Skin of body (tissue), 3 donors: ENCODE measurements at places on chromosomes 16 and 17.

DNA sequence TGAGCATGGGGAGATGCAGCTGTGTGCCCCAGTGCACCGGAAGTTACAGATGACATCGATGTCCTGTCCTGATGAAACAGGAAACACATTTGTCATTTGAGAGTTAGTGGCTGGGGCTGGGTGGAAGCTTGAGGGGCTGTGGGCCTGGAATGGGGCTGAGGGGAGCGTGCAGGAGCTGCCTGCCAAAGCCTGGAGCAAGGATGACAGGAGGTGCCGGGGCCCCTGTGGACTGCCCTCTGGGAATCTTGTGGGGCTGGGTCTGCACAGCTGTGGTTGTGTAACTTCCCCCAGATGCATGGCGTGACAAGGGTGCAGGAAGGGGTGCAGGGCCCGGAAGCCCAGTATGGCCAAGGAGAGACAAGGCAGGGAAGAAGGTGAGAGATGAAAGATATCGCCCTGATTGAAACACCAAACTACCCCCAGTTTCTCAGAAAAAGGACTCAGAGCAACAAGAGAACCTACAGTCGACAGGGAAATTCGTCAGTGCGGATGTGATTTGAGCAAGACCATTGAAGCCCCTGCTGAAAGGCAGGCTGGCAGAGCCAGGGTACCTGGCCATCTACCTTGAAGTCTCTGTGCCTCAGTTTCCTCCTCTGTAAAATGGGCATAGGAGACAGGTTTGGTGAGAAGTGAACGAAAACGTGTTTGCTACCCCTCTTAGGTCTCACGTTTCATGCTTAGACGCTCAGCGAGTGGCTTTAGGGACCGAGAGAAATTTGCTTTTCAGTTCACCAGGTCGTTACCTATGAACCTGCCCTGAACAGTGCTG is 8.8 kb downstream of the MMP25 start:
- no peak for DNase-seq

- DNase-seq: no peak
Measured at GRCh38 chr17:18041776-18042175, 2.6 kb downstream of the GID4 start.

DNA sequence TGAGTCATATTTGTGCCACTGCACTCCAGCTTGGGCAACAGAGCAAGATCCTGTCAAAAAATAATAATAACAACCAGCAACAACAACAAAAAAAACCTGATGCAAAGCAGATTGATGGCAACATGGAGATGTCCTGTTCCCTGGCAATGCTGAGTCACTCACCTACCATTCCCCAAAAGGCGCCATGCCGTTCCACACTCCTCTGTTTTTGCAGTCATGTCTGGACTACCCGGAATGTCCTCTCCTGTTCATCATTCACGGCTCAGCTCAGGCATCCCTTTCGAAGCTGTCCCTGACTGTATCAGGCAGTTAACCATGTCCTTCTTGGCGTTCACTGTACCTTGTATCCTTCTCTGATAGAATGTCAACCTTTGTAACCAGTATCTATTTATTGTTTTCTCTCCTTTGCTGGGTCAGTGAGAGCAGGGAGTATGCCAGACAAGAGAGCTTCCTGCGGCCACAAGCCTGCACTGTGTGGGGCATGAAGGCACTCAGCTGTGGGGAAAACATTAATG is 147.7 kb downstream of the ABCC12 start:
- DNase-seq: no peak

DNA sequence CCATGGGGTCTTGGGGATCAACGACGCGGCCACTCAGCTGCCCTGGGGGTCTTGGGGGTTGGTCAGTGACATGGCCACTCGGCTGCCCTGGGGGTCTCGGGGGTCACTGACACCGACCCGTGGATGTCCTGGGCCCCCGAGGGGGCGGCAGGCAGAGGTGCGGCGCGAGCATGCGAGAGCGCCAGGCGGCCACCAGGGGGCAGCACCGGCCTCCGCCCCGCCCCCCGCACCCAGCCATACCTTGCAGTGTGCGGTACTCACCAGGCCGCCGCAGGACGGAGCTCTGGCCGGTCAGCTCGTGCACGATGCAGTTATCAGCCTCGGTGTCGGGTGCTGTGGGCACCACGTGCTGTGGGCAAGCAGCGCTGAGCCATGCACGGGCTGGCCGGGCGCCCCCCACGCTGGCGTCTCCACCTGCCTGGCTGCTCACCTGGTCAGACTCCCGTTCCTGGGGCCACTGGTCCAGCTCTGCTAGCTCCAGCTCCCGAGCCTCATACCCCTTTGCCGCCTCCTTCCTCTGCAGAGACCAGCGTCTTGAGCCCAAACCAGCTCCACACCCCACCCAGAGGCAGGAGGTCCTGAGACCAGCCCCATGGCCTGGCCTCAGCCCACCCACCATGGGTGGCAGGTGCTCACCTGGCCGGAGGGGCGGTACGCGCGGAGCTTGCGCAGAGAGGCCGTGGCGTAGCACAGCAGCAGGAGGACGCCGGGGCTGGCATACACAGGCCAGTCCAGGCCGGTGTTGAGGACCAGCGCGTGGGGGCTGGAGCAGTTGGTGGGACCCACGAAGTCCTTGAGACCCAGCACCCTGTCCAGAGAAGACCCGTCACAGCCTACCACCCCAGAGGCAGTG is 31.2 kb downstream of the CTU2 start:
- DNase-seq: no peak

DNA sequence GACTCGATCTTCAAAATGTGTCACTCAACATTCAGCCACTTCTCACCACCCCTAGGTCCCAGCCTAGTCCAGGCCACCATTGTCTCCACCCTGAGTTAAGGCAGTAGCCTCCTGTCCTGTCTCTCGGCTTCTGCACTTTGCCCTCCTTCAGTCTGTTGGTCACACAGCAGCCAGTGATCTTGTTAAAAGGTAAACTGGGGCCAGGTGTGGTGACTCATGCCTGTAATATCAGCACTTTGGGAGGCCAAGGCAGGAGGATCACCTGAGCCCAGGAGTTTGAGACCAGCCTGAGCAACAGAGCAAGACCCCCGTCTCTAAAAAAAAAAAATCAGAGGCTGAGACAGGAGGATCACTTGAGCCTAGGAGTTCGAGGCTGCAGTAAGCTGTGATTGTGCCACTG is 25.8 kb downstream of the WWP2 start:
- no peak for DNase-seq

GRCh38 chr16:29117631-29118030 is 132.8 kb downstream of the LAT start:
- no peak for DNase-seq

DNA sequence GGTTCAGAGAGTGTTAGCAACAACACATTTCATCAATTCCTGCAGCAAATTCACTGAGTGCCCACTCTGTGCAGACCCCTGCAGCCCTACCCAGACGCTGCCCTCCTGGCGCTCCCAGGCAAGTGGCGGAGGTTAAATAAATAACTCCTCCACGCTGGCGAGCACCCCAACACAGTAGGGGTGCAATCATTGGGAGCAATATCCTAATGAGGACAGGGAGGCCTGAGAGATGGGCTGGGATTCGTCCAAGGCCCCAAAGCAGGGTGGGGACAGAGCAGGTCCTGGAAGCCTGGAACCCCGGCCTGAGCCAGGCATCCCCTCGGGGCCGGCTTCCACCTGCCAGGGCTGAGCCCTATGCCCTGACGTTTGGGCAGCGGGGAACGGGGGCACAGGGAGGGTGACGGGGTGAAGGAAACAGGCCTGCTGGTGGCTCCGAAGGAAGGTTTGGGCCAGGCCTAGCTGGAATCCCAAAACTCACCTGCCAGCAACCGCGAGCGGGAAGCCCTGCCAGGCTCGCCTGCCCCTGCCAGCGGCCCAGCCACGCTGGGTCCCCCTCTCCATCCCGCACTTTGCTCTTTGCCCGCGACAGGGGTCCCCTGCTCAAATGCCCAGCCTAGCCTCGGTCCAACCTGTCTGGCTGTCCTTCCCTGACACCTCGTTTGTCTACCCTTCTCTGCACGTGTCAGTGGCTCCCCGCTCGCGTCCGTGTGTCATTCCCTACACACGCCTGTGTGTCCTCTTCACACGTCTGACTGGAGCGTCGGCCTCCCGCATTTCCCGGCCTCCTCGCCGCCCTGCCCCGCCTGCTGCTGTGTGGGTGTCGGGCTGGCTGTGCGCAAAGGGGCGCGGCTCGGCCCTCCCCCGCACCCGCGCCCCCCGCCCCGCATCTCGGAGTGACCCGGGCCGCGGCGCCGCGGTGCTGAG is 721 bp upstream of the BEAN1 start:
- DNase-seq: no peak

DNA sequence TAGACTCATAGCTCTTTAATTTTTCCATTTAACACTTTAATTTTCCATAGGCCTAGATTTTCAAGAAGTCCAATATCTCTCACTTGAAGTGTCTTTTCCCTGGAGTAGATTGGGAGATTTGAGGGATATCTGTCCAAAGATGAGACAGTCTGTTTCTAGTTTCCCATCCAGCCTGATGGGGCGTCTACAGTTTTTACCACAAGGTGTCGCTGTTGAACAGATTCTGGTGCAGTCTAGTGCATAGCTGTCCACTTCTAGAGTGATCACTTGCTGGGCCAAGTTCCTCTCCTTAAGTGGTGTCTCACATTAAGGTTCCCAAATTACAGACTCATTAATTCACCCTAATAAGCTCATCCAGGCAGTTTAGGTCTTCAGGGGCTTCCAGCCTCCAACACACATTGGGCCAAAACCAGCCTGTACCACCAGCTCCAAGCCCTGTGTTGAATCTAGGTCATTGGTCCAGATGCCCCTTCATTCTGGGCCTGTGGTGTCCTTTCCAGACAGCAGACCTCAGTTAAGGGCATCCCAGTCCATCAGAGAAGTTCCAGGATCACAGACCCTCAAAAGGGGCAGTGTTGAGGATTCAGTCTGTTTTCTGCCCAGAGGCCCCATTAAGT is 9.4 kb downstream of the SNX20 start:
- no peak for DNase-seq

GRCh38 chr16:86343796-86344585 is 166.3 kb upstream of the FOXF1 start:
- no peak for DNase-seq

DNA sequence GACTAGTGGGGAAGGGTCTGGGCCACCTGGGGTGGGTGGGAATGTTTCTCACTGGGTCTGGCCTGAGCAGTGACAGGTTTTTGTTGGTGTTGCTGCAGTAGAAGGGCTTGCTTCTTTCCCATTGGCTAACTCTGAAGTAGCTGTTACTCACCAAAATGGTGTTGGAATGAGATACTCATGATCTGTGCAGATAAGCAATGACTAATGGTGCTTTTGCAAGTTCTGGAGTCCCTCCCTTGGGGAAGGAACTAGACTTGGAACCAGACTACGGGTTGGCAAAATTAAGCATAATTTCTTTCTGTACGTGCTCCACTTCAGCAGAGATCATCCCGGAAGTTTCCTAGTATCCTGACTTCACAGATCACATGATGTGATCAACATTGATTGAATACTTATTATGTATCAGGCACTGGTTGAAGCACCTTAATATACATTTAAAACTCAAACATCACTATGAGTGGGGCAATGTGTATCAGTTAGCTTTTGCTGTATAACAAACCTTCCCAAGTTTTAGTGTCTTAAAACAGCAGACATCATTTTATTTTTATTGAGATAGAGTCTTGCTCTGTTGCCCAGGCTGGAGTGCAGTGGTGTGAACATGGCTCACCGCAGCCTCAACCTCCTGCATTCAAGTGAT is 30.1 kb downstream of the CHP2 start:
- DNase-seq: no peak

- DNase-seq: peak; percentile 65
Measured at GRCh38 chr16:59593194-59593661, 859.1 kb upstream of the GOT2 start.

GRCh38 chr17:29555840-29556239 is 11.0 kb downstream of the ABHD15 start:
- DNase-seq: no peak

GRCh38 chr17:43801844-43802243 is 21.6 kb downstream of the CFAP97D1 start:
- DNase-seq: no peak

DNA sequence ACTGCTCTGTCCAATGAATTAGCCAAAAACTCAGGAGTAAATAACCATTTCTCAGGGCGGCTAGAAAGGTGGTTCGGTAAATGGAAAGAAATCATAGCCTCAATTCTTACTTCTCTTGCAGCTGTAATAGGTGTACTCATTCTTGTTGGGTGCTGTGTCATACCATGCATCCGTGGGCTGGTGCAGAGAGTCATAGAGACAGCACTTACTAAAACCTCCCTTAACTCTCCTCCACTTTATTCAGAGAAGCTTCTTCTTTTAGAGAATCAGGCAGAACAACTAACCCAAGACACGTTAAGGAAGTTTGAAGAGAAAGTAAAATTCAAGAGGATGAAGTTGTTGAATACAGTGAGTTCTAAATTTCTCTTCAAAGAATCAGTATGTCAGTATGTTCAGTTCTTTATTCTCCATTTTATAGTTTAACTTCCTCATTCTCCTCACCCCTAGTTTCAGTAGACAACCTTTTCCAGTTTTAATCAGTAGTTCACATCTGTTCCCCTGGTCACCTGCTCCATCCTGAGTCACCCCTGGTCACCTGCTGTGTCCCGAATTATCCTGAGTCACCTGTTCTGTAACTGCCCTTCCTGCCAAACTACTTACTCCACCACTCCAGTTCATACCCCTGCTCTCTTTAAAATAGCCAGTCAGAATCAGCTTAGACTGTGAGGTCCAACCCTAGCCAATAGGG is 85.9 kb downstream of the EMP2 start:
- DNase-seq: no peak

- DNase-seq: no peak
Measured at GRCh38 chr17:20127360-20128035, 118.3 kb downstream of the SPECC1 start.

DNA sequence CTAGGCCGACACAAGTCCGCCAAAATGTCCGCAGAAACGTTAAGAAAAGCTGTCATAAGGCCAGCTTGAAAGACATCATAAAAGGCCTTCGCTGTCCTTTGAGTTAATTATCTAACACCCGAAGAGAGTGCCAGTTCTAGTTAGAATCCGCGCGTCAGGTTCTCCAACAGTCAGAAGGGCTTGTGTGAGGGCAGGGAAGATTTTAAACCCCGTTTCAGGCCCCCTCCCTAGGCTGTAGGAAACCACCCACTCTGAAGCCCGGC is 729 bp upstream of the CLTC start:
- no peak for DNase-seq

GRCh38 chr17:59443106-59443505 is 111.7 kb downstream of the YPEL2 start:
- DNase-seq: no peak

- no peak for DNase-seq
Measured at GRCh38 chr16:66575060-66575459, 4.2 kb upstream of the CMTM2 start.

- DNase-seq: no peak
Measured at GRCh38 chr17:49438436-49439278, 24.0 kb upstream of the PHB1 start.

DNA sequence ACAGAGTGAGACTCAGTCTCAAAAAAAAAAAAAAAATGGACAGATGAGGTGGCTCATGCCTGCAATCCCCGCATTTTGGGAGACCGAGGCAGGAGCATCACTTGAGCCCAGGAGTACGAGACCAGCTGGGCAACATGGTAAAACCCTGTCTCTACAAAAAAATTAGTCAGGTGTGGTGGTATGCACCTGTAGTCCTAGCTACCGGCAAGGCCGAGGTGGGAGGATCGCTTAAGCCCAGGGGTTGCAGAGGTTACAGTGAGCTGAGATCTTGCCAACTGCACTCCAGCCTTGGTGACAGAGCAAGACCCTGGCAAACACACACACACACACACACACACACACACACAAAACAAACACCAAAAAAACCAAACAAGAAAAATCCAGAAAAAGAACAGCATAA is 7.7 kb upstream of the ENGASE start:
- DNase-seq: no peak
